ENCODE measurements at places on chromosomes 2 and 18. TPM values are rescaled to one million over a fixed set of nuclear protein-coding genes. Genes with fewer than 3 reads are reported as not detected.

Gene PMS1
- 27.9 TPM for total RNA-seq

Gene CHPF
- 113 TPM for total RNA-seq

Gene MC5R
- total RNA-seq, result not detected

DNA sequence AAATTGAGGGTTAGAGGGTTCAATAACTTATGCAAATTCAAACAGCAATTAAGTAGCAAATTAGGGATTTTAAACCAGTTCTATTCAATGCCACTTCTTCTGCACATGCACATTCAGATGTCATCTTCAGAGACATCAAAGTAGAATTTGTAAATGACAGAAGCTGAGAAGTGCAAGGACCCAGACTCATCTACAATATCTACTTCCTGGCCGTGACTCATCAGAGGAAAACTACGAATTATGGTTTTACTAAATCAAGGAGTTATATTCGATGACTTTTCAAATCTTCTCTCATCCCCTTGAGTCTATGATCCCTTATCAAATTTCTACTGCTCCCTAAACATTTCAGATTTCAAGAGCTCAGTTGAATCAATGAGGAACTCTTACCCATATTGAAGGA, 20.0 kb upstream of the STAT4 start:
- DNase-seq, result no peak

DNA sequence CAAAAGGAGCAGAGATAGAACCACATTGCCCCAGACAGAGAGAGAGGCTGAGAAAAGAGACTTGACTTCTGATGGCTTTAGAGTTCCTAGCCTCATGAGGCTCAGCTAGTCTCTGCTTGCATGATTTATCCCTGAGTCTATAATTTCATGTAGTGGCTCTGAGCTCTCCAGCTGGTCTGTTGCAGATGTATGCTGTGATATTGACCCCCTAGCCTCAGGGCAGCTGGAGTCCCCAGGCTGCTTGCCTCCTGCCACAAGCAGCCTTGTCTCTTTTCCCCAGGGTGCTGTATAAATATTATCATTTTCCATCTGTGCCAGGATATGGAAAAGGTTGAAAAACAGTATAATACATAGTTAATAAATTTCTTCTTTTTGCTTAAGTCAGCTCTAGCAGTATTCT, 467.6 kb upstream of the CWC22 start:
- no peak for DNase-seq

DNA sequence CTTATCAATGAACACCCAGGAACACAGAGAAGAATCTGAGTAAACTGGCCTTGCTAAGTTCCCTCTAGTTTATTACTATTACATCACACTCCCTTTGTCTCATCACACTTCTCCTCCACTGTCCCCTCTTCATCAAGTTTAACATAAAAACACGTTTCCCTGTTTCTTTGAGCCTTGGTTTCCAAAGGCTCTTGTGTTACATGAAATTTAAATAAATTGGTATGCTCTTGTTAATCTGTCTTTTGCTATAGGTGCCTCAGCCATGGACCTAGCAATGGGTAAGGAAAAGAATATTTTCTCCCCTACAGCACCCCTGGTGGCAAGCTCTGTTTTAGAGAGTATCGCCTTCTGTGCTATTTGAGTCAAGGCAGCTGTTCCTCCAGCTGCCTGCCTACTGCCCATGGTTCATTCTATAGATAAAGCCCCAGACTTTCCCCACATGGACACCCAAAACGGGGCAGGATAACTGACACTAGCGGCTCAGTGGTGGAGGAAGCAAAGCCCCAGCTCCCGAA, 31.8 kb downstream of the TGIF1 start:
- no peak for DNase-seq

Measured in SJSA1 (cell line).